Foreskin keratinocyte (primary cell): ENCODE measurements at places on chromosomes 3 and 15. TPM values are rescaled to one million over a fixed set of nuclear protein-coding genes. Genes with fewer than 3 reads are reported as not detected.

- no peak for DNase-seq
These were observed 75.8 kb upstream of the SYN2 start for GRCh38 chr3:11928381-11928780.

GRCh38 chr3:169694117-169694516 lies 30.6 kb upstream of the MECOM start:
- no peak for DNase-seq

- DNase-seq: peak; percentile 98
These were observed 39.9 kb downstream of the SMAD3 start for GRCh38 chr15:67105065-67105951.

- no peak for DNase-seq
These were observed 13.0 kb downstream of the LIPC start for GRCh38 chr15:58444658-58445332.

GRCh38 chr3:57089043-57089442 lies 28.6 kb downstream of the SPATA12 start:
- DNase-seq: no peak

Gene SEMA3G
- 0.10 and 0.21 TPM in 2 replicates for total RNA-seq

Gene RHCG
- total RNA-seq: 0.54 and 0.56 TPM in 2 replicates
